ENCODE measurements at places on chromosomes 13 and 19.

DNA sequence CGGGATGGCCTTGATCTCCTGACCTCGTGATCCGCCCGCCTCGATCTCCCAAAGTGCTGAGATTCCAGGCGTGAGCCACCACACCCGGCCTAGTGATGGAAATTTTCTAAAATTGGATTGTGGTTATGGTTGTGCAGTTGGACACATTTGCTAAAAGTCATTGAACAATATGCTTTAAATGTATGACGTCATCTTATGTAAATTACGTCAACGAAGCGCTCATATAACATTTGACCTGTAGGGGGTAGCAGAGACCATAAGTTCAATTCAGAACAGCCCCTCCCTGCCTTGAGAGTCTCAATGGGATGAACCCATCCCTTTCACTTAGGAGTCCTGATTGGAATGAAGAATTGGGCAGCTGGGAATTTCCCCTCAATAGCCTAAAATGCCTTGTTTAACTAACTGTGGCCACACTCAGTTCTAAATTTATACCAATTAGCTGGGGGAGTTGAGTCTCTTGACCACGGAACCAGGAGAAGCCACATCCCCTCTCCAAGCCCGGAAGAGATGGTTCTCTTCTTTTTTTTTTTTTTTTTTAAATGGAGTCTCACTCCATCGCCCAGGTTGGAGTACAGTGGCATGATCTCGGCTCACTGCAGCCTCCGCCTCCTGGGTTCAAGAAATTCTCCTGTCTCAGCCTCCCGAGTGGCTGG lies 15.2 kb upstream of the TLE6 start:
- DNase-seq: peak; percentile 51

- DNase-seq: no peak
Measured at GRCh38 chr19:30684613-30685012, 312.4 kb downstream of the ZNF536 start.

DNA sequence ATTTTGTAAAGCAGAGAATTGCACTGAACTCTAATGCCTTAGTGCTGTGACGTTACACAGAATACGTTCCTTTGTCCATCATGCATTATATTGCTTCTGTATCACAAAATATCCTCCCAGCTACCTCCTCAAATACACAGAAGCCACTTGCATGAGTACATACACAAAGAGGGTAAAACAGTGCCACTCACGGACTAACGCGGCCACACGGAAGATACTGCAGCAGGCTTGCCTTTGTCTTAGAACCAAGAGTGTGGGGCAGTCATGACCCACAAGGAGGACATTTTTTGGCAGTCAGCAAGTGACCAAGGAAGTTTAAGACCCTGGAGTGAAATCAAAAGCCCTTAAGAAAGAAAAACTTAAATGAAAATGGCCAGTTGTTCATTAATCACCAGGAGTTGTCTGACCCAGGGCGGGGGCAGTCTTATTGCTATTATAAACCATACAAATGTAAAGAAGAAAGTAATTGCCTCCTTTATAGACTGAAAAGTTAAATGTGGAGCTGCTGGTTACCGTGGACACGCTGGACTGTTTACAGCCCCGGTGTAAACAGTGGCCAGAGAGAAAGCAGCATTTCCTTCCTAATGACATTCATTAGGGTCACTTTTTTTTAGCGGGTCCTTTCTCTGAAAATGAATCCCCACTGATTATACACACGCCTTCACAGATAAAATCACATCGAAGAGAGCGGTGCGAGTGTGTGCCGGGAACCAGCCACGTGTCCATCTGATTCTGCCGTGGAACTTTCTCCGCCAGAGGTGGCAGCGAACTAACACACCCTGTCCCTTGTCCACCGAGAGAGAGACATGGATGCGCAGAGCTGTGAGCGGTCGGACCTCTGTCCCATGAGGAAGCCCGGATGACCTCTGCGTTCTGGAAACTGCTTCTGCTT lies 66.8 kb downstream of the SOX1 start:
- DNase-seq: no peak

- no peak for DNase-seq
Measured at GRCh38 chr13:38141792-38142191, 207.9 kb upstream of the UFM1 start.

- peak; percentile 33 for DNase-seq
Measured at GRCh38 chr19:33374236-33374714, 766 bp downstream of the CEBPG start.

GRCh38 chr13:50539791-50540530 lies 303.5 kb downstream of the DLEU7 start:
- no peak for DNase-seq

GRCh38 chr19:12113121-12113520 lies 27.0 kb downstream of the ZNF20 start:
- DNase-seq: no peak

DNA sequence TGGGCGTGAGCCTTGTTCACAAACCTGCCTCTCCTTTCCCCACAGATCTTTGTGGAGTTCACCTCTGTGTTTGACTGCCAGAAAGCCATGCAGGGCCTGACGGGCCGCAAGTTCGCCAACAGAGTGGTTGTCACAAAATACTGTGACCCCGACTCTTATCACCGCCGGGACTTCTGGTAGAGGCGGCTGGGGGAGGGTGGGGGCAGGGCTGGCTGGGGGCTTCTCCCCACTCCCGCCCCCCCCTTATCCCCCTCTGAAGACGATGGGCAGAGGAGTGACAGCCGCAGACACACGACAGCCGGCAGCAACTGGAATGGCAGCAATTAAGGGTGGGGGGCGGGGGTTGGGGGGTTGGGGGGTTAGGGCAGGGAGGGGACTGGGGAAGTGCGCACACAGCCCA lies 1.1 kb upstream of the EPN1 start:
- no peak for DNase-seq

- peak; percentile 24 for DNase-seq
Measured at GRCh38 chr19:42018503-42019193, 24.6 kb upstream of the ATP1A3 start.

DNA sequence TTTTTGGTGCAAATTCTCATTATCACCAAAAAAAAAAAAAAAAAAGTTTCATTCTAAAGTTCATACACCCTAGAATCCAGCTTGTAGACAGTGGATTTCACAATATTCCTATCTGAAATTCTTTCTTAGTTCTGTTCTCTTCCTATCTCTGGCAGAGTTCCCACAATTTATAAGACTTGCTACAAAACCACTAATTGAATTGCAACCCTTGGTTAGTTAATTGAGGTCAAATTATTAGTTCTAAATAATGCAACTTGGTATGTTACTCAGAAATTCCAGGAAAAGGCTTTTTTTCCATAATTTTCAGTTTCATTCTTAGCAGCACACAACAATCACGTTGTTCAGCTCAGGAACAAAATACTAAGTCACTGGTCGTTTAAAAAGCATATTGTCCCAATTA lies 58.5 kb downstream of the SPATA13 start:
- no peak for DNase-seq

DNA sequence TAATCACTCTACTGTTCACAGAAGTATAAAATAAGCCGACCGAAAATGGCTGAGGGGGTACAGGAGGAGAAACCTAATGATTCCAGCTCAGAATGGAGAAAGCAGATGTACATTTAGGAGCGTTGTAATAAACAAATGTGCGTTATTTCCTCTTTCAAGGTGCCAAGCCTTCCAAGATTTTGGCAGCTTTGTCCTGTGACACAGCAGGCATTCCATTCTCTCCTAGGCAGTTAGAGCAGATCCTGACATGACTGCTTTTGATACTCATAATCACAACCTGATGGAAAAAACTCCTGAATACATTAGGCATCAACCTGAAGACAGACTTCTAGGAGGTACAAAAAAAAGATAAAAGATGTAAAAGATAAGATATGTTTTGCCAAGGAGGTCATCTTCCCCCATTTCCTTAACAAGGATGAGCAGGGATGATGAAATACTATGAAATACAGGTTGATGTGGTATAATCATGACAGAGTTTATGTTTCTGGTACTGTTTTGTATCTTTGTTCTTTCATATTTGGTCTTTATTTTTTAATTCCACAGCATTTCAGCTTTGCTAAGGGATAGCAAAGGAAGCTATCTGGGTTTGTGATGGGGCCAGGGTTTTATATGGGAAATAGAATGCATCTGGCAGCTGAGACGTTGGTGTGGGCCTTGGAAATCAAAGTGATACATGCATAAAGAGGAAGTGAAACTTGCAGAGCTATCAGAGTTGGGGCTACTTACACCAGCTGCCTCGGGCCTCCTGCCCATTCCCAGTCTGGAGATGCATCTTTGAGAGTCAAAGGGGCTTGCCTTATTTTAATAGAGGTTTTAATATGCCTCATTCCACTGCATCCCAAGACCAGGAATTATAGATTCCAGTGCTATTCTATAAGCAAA lies 222.5 kb downstream of the OXGR1 start:
- no peak for DNase-seq

DNA sequence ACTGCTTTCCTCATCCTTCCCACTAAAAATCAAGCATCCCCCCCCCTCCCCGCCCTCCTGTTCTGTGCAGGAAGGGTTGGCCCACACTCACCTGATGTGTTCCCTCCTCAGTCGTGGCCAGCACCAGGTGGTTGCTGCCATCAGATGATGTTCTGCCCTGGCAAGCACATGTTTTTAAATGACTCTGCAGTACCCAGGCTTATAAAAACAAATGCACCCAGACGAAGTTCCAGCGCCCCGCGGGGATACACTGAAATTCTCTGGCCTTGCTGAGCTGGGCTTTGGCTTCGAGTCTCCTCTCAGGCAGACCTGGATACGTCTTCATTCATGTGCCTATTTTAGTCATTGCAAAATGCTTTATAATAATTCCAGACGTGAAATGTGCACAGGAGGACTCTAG lies 316.3 kb downstream of the DLEU7 start:
- DNase-seq: no peak

GRCh38 chr19:1113986-1114483 lies 10.2 kb downstream of the GPX4 start:
- no peak for DNase-seq

GRCh38 chr13:95536632-95537241 lies 15.8 kb upstream of the CLDN10 start:
- DNase-seq: no peak

- no peak for DNase-seq
Measured at GRCh38 chr13:95445131-95445530, 107.4 kb upstream of the CLDN10 start.

DNA sequence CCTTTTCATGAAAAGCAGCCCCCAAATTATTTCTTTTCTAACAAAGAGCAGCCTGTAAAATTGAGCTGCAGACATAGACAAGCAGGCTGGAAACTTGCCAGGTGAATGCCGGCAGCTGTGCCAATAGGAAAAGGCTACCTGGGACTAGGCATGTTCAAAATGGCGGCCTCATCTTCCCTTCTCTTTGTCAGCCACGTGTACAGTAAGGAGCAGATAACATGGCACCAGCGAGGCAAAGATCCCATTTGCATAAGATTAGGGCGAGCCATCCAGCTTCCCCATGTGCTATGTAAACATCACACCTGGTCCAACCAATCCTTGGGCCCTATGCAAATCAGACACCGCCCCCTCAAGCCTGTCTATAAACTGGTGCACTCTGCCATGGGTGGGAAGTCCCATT lies 31.2 kb upstream of the CACNA1A start:
- DNase-seq: no peak

- no peak for DNase-seq
Measured at GRCh38 chr13:21663197-21663596, 7.7 kb upstream of the FGF9 start.

DNA sequence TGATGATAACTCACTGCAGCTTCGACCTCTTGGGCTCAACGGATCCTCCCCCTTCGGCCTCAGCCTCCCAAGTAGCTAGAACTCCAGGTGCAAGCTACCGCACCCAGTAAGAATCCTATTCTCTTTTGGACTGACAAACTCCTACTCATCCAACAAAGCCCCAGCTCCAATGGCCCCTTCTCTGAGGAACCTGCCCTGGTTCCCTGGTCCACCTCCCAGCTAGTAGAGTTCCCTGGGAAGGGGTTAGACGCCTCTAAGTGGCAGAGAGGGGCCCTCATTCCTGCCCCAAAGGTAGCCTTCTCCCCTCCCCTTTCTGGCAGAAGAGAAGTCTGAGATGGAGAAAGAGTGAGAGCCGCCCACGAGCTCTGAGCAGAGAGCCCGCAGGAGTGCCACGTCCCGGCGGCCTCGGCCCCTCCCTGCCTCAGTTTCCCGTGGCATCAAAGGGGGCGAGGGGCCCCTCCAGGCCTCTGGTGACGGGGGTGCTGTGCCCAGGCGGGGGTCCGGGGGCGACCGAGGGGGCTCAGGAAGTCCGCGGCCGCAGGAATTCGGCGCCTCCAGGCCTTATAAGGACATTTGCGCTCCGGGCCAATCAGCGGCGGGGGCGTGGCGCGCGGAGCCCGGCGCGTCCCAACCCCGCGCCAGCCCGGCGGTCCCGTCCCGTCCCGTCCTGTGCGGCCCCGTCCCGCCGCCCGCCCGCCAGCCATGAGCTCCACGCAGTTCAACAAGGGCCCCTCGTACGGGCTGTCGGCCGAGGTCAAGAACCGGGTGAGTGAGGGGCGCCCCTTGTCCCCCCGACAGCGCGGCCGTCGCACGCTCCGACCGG lies at the start of gene CNN2:
CNN2 (plus strand) TSS at position 649 of the 823 bp plus-strand sequence; CDS start at position 703, 54 bp downstream.
- DNase-seq: peak; percentile 81

DNA sequence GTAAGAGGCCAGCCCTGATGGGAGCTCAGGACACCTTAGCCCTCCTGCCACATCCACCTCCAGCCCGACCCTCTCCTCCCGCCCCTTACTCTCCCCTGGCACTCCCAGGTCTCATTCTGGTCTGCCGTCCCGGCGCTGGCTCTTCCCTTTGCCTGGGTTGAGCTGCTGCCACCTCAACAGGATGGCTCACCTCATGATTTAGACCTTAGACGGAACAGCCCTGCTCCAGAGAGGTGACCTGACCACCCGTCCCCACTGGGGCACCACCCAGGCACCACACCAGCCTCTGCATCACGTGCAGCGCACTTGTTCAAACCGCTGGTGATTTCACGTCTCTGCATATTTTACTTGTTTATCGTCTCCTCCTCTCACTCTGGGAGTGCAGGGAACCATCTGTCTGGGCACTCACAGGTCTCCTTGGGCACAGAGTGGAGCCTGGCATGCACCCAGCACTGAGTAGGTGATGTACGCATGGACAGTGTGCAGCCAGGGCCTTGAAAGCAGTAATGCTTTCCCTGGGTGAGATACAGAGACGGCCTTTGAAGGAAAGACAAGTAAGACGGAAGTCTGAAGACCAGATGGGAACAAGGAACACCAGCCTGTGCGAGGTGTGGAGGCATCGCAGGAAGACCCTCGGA lies 183.1 kb downstream of the KATNAL1 start:
- DNase-seq: no peak

GRCh38 chr19:3538965-3539755 lies at the start of gene TEKTIP1:
Gene TEKTIP1, plus strand, starts transcription at chr19:3539174. Its CDS starts 4 bp downstream, at chr19:3539178.
- DNase-seq: no peak

GRCh38 chr19:9671655-9672054 lies 3.2 kb downstream of the ZNF562 start:
- DNase-seq: no peak

DNA sequence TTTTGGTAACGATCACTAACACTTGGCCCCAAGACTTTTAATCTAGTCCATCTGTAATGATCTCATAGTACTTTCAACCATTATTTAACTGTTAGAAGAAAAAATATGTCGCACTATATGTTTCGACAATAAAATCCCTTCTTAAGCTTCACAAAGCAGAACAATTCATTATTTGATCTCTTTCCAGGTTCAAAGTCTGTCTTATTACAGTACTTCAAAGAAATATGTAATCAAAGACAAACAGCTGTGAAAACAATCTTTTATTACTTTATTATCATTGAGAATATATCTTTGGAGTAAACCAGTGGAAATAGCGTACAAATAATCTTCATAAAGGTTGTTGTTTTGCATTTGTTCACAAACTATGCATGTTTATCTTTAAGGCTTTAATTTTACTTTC lies 93.5 kb downstream of the DACH1 start:
- no peak for DNase-seq

GRCh38 chr13:74288361-74288911 lies 154.2 kb upstream of the KLF12 start:
- peak; percentile 40 for DNase-seq

GRCh38 chr13:114055766-114056165 lies 76.7 kb downstream of the RASA3 start:
- DNase-seq: no peak

All from activated T-cell treated with anti-CD3 and anti-CD28 coated beads, Interleukin-2, amount 50 U/mL, for 48 hours (primary cell).